ENCODE measurements at places on chromosomes 1 and 21. TPM values are rescaled to one million over a fixed set of nuclear protein-coding genes. Genes with fewer than 3 reads are reported as not detected.

DNA sequence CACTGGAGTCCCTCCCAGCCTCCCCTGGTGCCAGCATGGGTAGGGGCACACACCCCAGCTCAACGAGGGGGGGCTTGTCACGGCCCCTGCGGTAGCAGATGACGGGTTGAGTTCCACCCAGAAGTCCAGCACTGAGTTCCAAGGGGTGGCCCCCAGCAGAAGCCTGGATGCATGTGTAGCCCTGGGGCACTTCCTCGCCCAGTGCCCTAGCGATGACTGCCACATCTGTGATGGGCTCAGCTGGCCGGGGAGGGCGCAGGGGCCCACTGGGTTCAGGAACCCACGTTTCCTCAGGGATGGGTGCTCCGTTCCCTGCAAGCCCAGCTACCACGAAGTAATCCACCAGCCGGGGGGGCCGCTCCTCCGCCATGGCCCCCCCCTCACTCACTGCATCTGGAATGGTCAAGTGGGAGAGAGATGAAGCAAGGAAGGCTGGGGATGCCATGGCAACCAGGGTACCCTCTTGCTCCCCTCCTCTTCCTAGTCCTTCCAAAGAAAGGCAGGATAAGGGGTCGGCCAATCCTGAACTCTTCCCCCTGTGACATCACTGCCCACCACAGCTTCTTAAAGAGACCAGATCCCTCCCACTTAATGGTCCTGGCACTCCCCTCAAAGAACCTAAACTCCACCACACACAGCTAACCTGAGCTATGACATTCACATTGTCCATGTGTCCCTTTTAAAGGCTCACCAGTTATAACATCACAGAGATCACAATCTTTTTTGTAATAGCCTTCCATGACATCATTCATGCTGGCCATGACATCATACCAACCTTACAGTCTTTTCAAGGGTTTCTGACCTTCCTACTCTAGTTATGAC lies 2.3 kb downstream of the DENND4B start:
- no peak for DNase-seq

FRRS1 gene
- 8.6 TPM for total RNA-seq

CAPZB gene
- total RNA-seq: 211 TPM

DNA sequence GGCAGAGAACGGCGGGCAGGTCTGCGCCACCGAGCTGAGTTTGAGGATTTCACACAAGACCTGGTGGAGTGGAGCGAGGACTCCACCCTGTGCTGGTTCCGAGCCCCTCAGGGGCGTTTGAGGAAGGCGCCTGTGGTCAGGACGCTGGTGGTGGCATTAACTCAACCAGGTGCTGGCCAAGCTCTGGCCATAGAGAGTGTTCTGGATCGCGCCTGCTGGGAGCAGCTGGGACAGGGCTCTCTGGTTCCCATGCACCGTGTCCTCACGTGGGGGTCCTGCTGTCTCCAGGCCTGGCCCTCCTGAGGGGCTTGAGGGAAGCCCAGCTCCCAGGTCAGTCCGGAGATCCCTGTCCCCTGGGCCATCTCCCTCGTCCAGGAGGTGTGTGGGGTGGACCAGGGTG lies 24.8 kb upstream of the TTC34 start:
- DNase-seq: no peak

SLAMF7 gene
- not detected for total RNA-seq

- no peak for DNase-seq
Observed at GRCh38 chr1:85894651-85895050, 186.4 kb upstream of the ZNHIT6 start.

GRCh38 chr21:33390479-33390878 lies 12.7 kb upstream of the IFNGR2 start:
- DNase-seq: no peak

GRCh38 chr1:192158181-192158580 lies at the start of gene RGS18:
RGS18 (plus strand) TSS chr1:192158462; CDS start chr1:192158638, 176 bp downstream.
- no peak for DNase-seq

DNA sequence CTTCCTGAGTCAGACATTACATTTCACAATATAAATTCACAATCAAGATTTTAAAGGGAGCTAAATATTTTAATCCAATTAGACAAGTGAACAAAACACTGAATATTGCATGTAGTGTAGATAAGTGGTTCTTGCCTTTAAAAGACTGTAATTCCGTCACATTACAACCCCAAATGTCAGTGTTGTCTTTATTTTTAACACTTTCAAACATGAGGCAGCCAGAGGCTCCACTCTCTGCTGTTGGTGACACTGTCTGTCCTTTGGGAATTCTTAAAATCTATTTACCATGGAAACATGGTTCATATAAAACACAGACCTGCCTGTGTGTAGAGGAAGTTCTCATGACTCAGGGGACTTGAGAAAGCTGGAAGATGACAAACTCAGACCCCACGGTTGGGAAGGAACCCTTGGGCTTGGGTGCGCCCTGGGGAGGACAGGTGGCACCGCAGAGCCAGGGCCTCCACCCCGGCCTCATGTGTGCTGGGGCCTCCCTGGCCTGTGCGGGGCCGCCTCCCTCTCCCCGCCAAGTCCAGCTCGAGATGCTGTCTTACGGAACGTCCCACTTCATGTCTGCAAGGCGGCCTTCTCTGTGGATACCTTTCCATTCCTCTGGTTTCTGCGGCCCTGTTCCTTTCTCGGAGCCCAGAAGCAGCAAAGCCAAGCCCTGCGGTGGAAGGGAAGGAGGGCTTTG lies 239.0 kb downstream of the SDCCAG8 start:
- DNase-seq: no peak

SELENOF gene
- total RNA-seq: 114 TPM

GRCh38 chr1:15100880-15101760 lies 52.4 kb upstream of the TMEM51 start:
- DNase-seq: no peak

HHIPL2 gene
- 0.27 TPM for total RNA-seq

DNA sequence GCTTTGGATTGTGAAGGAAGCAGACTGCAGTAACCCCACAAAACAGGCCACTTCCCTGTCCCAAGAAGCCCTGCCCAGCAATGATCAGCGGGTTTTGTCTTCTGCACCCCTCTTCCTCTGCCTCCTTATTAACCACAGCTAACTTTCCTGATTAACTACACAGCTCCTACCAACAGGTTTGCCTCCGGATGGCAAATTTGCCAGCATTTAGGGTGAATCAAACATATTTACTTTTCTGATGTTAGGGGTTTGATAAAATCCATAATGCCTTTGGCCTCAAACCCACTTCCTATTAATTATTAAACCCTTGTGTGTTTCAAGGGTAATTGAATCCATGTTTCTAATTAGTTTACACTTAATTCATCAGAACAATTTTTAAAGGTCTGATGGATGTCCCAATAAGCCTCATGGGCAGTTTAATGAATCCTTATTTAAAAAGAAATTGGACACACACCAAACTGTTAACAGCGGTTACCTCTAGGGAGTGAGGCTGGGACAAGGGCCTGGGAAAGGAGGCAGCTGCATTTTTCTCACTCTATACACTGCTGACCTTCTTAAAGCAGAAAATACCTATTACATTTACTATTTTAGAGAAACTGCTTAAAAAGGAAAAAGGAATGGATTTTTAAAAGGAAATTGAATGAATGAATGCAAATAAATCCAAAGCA lies 91.9 kb downstream of the CSMD2 start:
- no peak for DNase-seq

- no peak for DNase-seq
Observed at GRCh38 chr1:115791816-115792215, 23.3 kb upstream of the CASQ2 start.

DNA sequence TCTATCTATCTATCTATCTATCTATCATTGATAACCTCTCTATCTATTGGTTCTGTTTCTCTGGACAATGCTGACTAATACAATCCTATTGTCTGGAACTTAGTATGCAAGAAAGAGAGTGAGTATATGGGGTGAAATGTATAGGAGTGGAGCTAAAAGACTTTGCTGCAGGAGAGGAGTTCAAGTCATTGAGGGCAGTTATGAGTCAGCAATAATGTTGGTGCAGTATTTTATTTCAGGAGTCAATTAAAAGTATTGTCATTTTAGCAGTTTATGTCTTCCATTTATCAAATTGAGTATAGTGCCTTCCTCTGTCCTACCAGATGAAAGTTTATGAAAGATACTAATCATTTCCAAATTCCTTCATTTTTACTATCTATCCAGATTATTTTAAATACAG lies 55.8 kb downstream of the MAP3K7CL start:
- no peak for DNase-seq

DNA sequence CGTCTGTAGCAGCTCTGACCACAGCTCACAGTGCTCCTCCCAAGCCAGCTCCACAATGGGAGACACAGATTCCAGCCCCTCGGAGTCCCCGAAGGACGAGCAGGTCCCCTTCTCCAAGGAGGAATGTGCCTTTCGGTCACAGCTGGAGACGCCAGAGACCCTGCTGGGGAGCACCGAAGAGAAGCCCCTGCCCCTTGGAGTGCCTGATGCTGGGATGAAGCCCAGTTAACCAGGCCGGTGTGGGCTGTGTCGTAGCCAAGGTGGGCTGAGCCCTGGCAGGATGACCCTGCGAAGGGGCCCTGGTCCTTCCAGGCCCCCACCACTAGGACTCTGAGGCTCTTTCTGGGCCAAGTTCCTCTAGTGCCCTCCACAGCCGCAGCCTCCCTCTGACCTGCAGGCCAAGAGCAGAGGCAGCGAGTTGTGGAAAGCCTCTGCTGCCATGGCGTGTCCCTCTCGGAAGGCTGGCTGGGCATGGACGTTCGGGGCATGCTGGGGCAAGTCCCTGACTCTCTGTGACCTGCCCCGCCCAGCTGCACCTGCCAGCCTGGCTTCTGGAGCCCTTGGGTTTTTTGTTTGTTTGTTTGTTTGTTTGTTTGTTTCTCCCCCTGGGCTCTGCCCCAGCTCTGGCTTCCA lies 22.9 kb upstream of the VPS13D start:
- DNase-seq: no peak

GRCh38 chr1:71618766-71619530 lies 538.1 kb upstream of the ZRANB2 start:
- no peak for DNase-seq
